NCI-H345 (cell line): ENCODE measurements at places on chromosomes 1 and 21.

DNA sequence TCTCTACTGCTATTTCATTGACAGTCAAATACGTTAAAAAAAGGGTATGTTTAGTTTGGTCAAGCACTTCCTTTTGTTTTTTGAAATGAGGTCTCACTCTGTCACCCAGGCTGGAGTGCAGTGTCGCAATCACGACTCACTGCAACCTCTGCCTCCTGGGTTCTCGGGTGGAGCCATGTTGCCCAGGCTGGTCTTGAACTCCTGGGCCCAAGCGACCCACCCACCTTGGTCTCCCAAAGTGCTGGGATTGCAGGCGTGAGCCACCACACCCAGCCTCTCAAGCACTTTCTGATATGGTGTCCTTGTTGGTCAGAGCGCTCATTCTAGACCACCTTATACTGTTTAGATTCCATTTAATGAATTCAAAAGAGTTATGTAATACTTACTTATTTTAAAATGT, 20.9 kb upstream of the RHBDL2 start:
- no peak for DNase-seq

DNA sequence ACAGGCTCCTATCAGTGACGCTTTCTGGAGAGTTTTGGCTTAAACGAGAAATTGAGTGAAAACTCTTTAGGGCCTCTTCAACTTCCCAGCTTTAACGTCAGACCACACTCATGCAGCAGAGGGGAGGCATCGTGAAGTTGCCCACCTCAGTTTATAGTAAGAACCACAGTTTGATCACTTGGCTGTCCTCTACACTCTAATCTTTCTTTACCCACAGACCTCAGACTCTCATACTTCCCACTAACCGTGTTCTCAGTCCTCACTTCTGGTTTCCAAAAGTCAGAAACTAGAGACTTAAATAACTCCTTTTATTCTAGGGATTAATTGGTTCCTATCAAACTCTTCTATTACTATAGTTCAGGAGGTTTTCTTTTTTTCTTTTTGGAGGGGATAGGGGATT, 302.2 kb downstream of the NTNG1 start:
- no peak for DNase-seq

DNA sequence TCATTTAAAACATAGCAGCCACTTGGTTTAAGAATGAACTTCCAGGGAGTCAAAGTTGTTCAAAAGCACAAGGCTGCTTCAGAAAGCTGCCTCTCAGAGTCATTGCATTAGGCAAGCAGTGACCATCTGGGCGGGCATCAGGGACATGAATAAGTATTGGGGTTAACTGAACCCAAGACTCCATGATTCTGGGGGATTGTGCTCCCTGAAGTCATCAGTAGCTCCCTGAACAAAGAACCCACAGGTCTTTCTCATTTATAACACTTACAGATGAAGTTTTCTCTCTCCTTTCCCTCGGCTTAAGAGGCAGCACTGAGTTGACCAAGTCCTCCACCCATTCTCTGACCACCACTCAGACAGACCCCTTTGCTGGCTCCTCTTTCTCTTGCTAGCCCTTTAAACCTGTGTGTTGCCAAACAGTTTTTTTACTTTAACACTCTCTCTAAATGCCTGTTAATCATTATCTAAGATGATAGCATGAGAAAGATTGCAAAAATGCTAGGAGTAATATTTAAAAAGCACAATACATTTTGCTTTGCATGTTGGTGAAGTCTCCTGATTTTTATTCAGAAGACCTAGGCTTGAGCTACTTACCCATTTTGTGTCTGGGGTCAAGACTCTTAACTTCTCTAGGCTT, 77.0 kb upstream of the ARHGAP29 start:
- DNase-seq: no peak

DNA sequence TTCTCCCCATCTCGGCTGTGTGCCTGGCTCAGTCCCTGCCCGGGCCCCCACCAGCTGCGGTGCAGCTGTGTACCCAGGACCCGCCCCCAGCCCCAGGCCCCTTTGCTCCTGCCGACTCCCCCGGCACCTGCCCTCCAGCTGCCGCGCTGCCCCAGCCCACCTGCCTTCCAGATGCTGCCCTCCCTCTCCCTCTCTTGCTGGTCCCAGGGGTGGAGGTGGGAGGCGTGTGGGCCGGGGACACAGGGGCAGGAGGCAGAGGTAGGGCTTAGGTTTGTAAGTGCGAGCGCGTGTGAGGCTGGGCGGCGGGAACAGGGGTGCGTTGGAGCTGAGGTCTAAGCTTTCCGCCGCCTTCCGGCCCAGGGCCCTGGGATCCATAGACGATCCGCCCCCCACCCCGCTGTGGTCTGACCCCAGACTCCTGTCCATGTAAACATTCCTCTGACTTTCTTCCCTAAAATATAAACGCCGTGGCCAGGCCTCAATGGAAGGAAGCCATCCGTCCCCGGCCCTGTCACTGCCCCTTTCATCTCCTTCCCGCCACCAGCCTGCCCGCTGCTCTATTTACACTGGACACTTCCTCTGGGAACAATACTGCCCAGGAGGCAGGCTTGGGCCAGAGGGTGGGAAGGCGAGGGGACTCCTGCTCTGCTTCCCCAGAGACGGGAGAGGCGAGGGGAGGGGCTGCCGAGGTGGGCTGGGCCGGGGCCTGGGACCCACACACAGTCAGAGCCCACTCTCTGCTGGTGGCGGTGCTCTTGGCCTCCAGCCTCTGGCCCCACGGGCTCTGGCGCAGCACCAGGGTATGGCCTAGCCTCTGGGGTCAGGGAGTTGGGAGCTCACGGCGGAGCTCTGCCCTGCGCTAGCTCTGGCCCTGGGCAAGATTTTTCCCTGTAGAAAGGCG, 128.3 kb downstream of the CASZ1 start:
- DNase-seq: peak; percentile 66

DNA sequence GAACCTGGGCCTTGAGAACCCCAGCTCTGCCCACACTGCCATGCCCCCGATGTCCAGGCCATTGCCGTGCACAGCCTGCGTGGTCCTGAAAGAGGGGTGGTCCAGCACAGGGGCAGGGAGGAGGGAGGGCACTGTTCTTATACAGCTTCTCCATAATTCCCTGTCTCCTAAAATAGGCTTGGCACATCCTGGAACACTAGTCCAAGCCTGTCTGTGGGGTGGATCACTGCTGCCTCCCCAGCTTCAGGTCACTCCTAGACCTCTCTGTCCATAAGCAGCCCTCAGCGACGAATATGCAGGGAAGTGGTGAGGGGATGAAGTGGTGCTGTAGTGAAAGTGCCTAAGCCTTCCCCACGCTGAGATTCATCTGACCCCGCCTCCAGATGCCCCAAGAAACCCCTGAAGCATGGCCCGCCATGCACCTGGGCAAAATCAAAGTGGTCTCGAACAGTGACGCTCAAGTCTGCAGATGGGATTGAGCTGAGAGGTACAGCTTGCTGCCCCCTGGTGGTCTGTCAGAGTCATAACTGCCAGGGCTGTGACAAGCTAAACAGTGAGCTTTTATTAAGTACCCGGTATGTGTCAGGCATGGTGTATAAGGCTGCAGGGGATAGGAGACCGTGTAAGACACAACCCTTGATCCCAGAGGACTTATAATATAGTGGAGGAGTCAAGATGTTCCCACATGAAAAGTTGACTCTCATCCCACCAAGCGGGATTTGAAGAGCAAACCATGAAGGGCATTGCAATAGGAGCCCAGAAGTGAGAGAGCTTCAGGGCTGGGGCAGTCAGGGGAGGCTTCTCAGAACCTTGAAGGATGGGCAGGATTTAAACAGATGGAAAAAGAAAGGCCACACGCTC, 66.6 kb downstream of the FAM163A start:
- peak; percentile 76 for DNase-seq

- no peak for DNase-seq
These were observed 22.9 kb upstream of the MTF2 start for GRCh38 chr1:93056214-93056613.

DNA sequence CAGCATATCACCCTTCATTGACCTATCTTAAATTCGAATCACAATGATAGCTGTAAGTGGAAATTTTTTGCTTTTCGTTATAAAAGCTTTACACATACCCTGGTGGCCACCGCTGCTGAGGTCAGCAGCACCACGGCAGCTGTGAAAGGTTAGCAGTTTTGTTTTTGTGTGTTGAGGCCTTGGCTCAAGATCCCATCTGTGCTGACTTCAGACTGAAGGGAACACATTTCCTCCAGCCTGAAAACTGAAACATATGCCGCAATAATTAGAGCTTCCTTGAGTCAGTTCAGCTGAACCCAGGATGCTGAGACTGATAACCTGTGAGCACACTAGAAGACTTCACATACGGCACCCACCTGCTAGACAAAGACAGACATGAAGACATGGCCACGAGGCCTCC, 103.0 kb downstream of the SMYD3 start:
- DNase-seq: no peak

GRCh38 chr1:226306425-226306824, 2.5 kb downstream of the LIN9 start:
- DNase-seq: no peak

- no peak for DNase-seq
These were observed 233.0 kb upstream of the RAB4A start for GRCh38 chr1:229037806-229038405.

DNA sequence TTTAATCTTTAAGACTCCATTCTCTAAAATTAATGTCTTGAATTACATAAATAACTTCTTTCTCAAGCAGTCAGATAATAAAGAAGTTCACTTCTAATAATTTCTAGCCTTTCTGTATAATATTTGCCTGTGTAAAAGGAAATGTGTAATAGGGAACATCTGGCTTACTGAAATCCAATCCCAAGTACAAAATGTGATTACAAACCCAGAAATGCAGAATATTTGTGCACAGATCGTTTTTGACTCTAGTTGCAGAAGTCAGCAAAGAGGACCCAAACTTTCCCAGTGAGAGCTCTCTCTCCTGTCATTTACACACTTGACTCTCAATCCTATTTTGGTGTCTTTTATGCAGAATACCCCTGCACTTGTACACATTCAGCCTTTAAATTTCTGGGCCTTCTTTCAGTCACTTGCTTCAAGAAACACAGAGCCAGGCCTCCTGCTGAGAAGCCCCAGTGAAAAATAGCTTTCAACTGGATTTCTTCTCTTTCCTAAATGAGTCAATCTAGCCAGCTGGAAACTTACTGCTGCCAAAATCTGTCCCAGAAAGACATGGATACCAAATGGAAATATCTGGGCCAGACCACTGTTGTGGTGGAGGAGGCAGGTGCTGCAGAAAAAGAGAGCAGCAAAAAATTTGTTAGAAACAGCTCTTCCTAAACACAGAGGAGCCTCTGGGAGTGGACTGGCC, 68.5 kb upstream of the ADAM30 start:
- DNase-seq: no peak
